ENCODE measurements at places on chromosomes 3 and 15. TPM values are rescaled to one million over a fixed set of nuclear protein-coding genes. Genes with fewer than 3 reads are reported as not detected.

DNA sequence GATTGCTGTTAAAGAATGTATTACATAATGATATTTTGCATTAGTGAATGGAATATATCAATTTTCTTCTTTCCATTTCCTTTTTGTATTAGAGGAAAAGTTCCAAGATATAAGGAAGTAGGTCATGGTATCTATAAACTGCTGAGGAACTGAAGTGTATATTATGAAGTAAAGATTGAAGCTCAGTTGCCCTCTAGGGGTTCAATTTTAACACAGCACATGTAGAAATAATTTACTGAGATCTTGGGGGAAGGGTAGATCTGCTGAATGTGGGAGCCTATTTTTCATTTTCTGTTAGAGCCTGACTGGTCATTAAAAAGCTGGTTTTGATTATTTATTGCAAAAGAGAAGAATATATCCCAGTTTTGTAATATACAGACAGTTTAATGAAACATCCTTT, 45.2 kb downstream of the CMC1 start:
- peak; percentile 26 for DNase-seq

- no peak for DNase-seq
These were observed 82.8 kb downstream of the SSR3 start for GRCh38 chr3:156472150-156472549.

- DNase-seq = peak; percentile 79
These were observed 115.2 kb downstream of the USP13 start for GRCh38 chr3:179768080-179768479.

The HYAL2 gene
- 135 TPM for polyA plus RNA-seq

Data from SK-N-SH (cell line).